IMR-90 (cell line): ENCODE measurements at places on chromosomes 2 and 18. TPM values are rescaled to one million over a fixed set of nuclear protein-coding genes. Genes with fewer than 3 reads are reported as not detected.

The FTCDNL1 gene
- total RNA-seq = 0.18 and 0.28 TPM in 2 replicates

- no peak overlapping the region for H3K4me3 ChIP-seq
- peak; percentile 78 for DNase-seq
- H3K36me3 ChIP-seq = no peaks in the 10 kb centered on the region
- no peak overlapping the region; the same call in 1 of the 2 replicates for H3K27ac ChIP-seq
Observed at GRCh38 chr2:201235860-201236811, 24.2 kb upstream of the CASP8 start.

GRCh38 chr2:67399831-67400489 is 2.8 kb downstream of the ETAA1 start:
- peaks cover 1% of the 10 kb centered on the region; the same call in 1 of the 2 replicates for H3K4me1 ChIP-seq
- no peaks in the 10 kb centered on the region for H3K27me3 ChIP-seq
- peak; percentile 70 for DNase-seq
- 0 out of 2 replicates have a peak overlapping the region, but pooled peaks have one; percentile 45 for H3K27ac ChIP-seq
- no peak overlapping the region for H3K4me3 ChIP-seq

The TRIM54 gene
- total RNA-seq = under 0.01 TPM in 1 of 2 replicates, not detected in the other

The FAM110C gene
- total RNA-seq = not detected in 2 replicates

DNA sequence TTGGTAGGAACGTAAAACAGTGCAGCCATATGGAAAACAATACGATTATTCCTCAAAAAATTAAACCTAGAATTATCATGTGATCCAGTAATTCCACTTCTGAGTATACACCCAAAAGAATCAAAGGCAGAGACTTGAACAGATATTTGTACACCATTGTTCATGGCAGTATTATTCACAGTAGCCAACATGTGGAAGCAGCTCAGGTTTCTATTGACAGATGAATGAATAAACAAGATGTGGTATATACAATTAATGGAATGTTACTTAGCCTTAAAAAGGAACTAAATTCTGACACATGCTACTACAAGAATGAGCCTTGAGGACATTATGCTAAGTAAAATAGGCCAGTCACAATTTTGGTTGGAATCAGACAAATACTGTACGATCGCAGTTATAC is 14.2 kb upstream of the RTTN start:
- no peak for DNase-seq
- H3K4me1 ChIP-seq = peaks cover 2% of the 10 kb centered on the region; the same call in 1 of the 2 replicates
- peaks cover 4% of the 10 kb centered on the region for H3K27me3 ChIP-seq

DNA sequence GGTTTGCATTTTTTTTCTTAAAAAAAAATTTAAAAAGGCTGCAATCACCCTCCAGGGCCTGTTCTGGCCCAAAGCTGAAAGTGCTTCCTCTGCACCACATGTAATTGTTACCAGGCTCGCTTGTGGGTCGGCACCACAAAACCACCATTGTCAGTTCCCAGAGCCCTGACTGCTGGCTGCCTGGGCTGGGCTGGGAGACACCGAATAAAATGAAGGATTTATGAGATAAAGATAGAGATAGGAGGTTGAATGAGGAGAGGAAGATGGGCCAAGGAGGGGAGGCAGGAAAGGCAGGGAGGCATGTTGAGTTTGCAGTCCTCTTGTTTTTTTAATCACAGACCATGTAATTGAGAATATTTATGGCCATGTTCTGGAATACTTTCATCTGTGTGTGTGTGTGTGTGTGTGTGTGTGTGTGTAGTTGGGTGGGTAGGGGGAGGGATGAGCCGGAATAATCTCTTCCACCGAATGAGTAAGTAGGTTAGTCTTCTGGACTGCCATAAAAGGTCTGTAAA is 14.7 kb downstream of the NRP2 start:
- peak; percentile 63 for DNase-seq
- no peak overlapping the region for H3K4me3 ChIP-seq
- peaks cover 52% of the 10 kb centered on the region for H3K4me1 ChIP-seq
- peaks cover 13% of the 10 kb centered on the region for H3K36me3 ChIP-seq
- H3K27ac ChIP-seq = peak overlapping the region; percentile 23

- H3K36me3 ChIP-seq = no peaks in the 10 kb centered on the region
- DNase-seq = peak; percentile 16
- no peaks in the 10 kb centered on the region for H3K4me1 ChIP-seq
- no peak overlapping the region for H3K27ac ChIP-seq
- H3K27me3 ChIP-seq = peaks cover 68% of the 10 kb centered on the region
Observed at GRCh38 chr2:120576509-120577474, 158.9 kb upstream of the GLI2 start.

DNA sequence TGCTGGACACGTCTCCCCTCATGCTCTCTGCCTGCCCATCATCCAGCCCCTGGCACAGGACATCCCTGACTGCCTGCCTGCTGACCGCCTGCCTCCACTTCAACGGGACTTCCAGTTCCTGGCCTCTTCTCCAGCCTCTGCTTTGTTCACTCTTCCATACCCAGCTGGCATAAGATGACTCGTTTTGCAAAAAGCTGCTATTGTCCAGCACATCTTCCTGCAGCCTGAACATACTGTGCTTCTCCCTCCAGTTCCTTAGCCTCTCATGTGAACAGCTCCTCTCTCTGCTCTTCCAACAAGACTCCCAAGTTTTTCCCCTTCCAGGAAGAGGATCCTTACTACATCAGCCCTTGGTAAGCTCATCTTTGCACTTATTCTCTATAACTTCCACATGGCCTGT is 62.4 kb upstream of the SKOR2 start:
- H3K4me1 ChIP-seq = no peaks in the 10 kb centered on the region
- no peaks in the 10 kb centered on the region for H3K27me3 ChIP-seq
- no peak for DNase-seq
- no peak overlapping the region for H3K27ac ChIP-seq
- no peak overlapping the region for H3K4me3 ChIP-seq

The ARHGAP25 gene
- total RNA-seq = 0.28 and 0.36 TPM in 2 replicates

DNA sequence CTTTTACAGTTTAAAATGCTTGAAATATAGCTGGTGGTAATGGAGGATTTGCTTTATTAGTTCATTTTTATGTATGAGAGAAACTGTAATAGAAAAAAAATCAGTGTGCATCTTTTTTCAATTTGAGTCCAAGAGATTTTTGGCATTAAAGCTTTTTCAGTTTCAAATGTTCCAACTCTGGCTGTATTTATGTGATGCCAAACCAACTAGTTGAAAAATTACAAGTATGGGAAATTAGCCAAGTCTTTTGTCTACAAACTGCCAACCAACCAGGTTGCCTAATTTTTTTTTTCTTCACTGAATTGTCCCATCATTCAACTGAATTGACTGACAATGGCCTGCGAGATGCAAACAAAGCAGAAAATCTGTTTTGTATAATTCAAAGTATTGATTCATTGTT is 95.7 kb downstream of the ICOS start:
- peaks cover 5% of the 10 kb centered on the region for H3K27me3 ChIP-seq
- no peaks in the 10 kb centered on the region for H3K36me3 ChIP-seq
- H3K4me1 ChIP-seq = no peaks in the 10 kb centered on the region
- H3K27ac ChIP-seq = no peak overlapping the region
- no peak overlapping the region for H3K4me3 ChIP-seq

DNA sequence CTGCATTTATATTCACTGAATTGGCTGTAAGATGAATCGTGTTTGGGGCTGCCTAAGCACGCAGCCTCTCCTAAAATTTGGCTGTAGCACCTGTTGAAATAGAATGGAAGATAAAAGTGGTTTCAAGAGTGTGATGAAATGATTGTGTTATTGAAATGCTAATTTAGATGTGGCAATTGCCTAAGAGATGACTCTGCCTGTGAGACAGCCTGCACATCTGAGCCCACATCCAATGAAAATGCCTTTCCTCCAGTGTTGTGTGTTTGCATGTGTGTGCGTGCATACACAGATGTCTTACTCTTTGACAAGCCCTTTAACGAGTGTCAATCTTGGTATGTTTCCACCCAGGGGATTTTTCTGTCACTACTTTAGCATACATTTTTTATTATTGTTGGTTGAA is 346.9 kb downstream of the MEIS1 start:
- DNase-seq = no peak
- no peaks in the 10 kb centered on the region for H3K36me3 ChIP-seq
- no peak overlapping the region for H3K4me3 ChIP-seq
- H3K27me3 ChIP-seq = no peaks in the 10 kb centered on the region
- H3K27ac ChIP-seq = no peak overlapping the region

The EIPR1 gene
- 56.9 and 67.4 TPM in 2 replicates for total RNA-seq

The TMX3 gene
- total RNA-seq = 50.5 and 83.3 TPM in 2 replicates

GRCh38 chr2:33321236-33321771 is 155.1 kb upstream of the RASGRP3 start:
- DNase-seq = peak; percentile 77
- peaks cover 17% of the 10 kb centered on the region for H3K4me1 ChIP-seq

GRCh38 chr18:48667276-48668254 is 128.7 kb downstream of the CTIF start:
- H3K27me3 ChIP-seq = no peaks in the 10 kb centered on the region
- peaks cover 5% of the 10 kb centered on the region; the same call in 1 of the 2 replicates for H3K4me1 ChIP-seq
- peak; percentile 49 for DNase-seq
- H3K4me3 ChIP-seq = no peak overlapping the region
- peaks cover 46% of the 10 kb centered on the region for H3K36me3 ChIP-seq

GRCh38 chr2:205696331-205696926 is 14.1 kb downstream of the NRP2 start:
- H3K36me3 ChIP-seq = peaks cover 13% of the 10 kb centered on the region
- H3K4me3 ChIP-seq = no peak overlapping the region
- H3K27me3 ChIP-seq = no peaks in the 10 kb centered on the region
- H3K4me1 ChIP-seq = peaks cover 53% of the 10 kb centered on the region

GRCh38 chr2:153536115-153536514 is 57.6 kb upstream of the RPRM start:
- H3K36me3 ChIP-seq = no peaks in the 10 kb centered on the region
- no peak overlapping the region for H3K27ac ChIP-seq
- H3K4me1 ChIP-seq = no peaks in the 10 kb centered on the region
- H3K4me3 ChIP-seq = no peak overlapping the region
- H3K27me3 ChIP-seq = no peaks in the 10 kb centered on the region

- no peaks in the 10 kb centered on the region for H3K36me3 ChIP-seq
- peak; percentile 45 for DNase-seq
- no peaks in the 10 kb centered on the region for H3K27me3 ChIP-seq
- peaks cover 1% of the 10 kb centered on the region; the same call in 1 of the 2 replicates for H3K4me1 ChIP-seq
Observed at GRCh38 chr2:212958757-212959295, 192.6 kb downstream of the IKZF2 start.

GRCh38 chr2:145047554-145047953 is 527.6 kb upstream of the ZEB2 start:
- no peaks in the 10 kb centered on the region for H3K36me3 ChIP-seq
- no peak overlapping the region for H3K27ac ChIP-seq
- H3K27me3 ChIP-seq = no peaks in the 10 kb centered on the region
- no peak for DNase-seq

DNA sequence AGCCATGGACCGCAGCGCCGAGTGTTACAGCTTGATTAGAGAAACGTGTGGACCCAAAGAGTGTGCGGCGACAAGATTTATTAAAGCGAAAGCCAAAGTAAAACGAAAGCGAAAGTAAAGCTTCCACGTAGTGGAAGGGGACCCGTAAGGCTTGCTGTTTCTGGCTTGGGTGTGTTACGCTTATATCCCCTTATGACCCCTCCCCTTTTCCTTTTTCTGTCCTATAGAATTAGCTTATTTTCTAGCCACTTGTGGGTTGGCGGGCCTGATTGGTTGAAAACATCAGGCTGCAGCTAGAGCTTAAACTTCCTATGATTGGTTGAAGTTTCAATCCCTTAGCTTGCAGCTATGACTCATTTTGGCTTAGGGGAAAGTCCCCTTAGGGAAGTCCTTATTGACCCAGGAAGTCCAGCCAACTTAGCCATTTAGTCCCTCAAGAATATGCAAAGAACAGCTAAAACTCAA is 969.7 kb downstream of the DCDC2C start:
- DNase-seq = no peak
- H3K36me3 ChIP-seq = no peaks in the 10 kb centered on the region
- no peaks in the 10 kb centered on the region for H3K27me3 ChIP-seq
- H3K4me1 ChIP-seq = no peaks in the 10 kb centered on the region

The CACNB4 gene
- total RNA-seq = 0.28 and 0.36 TPM in 2 replicates

DNA sequence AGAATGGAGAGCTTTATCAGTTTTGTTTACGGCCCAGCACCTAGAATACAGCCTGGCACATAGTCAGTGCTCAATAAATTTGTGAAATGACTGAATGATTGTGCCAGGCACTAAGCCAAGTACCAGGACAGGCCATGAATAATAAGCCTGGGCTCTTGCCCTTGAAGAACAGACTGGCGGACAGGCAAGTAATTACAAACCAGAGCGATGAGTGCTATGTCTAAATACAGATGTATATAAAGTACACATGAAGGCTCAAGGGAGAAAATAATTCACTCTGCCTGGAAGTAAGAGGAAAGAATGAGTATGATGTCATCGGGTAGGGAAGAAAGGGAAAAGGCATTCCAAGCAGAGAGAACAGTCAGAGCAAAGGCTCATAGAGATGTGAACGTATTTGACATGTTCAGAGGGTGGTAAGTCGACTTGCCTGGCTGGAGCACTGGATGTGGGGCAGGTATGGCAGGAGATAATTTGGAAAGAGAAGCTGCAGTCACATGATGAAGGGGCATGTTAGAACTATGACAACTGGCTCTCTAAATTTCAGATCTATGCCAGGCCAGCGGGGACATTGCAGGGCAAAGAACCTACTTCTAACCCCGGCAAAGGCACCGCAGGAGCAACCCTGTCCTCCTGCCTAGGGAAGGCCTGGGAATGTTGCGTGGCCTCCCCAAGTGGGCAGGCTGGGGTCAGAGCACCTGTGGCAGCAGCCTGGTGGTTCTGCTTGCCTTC is 119.1 kb upstream of the STPG4 start:
- no peak overlapping the region for H3K4me3 ChIP-seq
- DNase-seq = peak; percentile 94
- no peaks in the 10 kb centered on the region for H3K27me3 ChIP-seq
- H3K27ac ChIP-seq = peak overlapping the region; percentile 72
- H3K4me1 ChIP-seq = peaks cover 16% of the 10 kb centered on the region

GRCh38 chr2:55164534-55165480 is 67.3 kb downstream of the CLHC1 start:
- H3K36me3 ChIP-seq = no peaks in the 10 kb centered on the region
- DNase-seq = no peak
- no peaks in the 10 kb centered on the region for H3K27me3 ChIP-seq
- no peak overlapping the region for H3K27ac ChIP-seq
- H3K4me1 ChIP-seq = peaks cover 28% of the 10 kb centered on the region
- no peak overlapping the region for H3K4me3 ChIP-seq

The LYPD1 gene
- 79.7 and 87.6 TPM in 2 replicates for total RNA-seq

DNA sequence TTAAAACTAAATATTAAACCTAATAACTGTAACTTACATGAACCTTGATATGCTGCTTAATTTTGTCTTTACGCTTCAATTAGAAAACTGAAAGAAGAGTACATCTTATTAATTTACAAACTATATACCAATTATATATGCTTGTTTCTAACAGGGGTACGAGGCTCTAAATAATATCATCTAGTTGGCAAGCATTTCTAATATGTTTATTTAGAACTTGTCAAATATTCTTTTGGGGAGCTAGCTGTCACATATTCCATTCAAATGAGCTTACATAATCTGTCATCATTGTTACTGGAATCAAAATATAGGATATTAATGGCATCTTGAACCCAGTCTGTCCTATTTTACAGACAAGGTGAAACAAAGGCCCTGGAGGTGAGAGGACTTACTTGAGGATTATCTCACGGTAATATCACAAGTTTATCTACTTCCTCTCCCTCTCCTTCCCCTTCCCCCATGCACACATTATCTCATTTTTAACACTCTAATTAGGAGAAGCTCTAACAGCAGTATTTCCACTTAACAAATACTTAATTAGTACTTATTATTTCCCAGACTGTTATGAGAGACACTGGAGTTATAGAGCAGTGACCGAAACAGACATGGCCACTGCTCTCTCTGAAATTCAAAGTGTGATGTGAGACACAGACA is 3.5 kb downstream of the PRKD3 start:
- no peak overlapping the region for H3K4me3 ChIP-seq
- H3K4me1 ChIP-seq = peaks cover 7% of the 10 kb centered on the region
- H3K27ac ChIP-seq = no peak overlapping the region
